ENCODE measurements at places on chromosomes 2 and 18.
A peak's percentile ranks its signal among the peaks of the same experiment; 100 is the strongest.

GRCh38 chr2:96164459-96165184 is 19.4 kb upstream of the DUSP2 start:
- DNase-seq = peak; percentile 55

- no peak for DNase-seq
These were observed 67.7 kb upstream of the L3MBTL4 start for GRCh38 chr18:6482198-6482977.

- peak; percentile 64 for DNase-seq
These were observed 24.9 kb upstream of the YWHAQ start for GRCh38 chr2:9655441-9656269.

- DNase-seq = no peak
These were observed 71.7 kb upstream of the TAF1B start for GRCh38 chr2:9771481-9772017.

GRCh38 chr2:216147172-216148131 is 38.3 kb downstream of the XRCC5 start:
- DNase-seq = no peak

- no peak for DNase-seq
These were observed 268.2 kb downstream of the RPIA start for GRCh38 chr2:88959480-88960204.

- DNase-seq = no peak
These were observed 149.6 kb downstream of the NCKAP5 start for GRCh38 chr2:133418671-133419070.

DNA sequence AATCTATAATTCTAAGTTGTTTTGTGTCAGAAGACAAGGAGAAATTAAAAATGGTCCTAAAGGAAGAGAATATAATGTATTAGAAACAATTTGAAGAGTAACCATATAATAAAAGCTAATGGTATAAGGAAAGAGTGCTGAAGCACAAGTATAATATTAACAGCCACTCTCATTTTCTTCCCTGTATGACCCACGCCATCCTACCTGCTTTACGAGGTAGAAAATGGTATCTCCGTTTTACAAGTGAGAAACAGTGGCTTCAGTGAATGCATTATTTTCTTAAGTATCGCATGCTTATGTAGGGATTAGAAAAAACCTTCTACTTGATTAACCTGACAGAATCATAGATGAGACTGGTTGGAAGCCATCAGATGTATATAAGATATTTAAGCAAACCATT is 266.2 kb downstream of the CCDC102B start:
- no peak for DNase-seq

DNA sequence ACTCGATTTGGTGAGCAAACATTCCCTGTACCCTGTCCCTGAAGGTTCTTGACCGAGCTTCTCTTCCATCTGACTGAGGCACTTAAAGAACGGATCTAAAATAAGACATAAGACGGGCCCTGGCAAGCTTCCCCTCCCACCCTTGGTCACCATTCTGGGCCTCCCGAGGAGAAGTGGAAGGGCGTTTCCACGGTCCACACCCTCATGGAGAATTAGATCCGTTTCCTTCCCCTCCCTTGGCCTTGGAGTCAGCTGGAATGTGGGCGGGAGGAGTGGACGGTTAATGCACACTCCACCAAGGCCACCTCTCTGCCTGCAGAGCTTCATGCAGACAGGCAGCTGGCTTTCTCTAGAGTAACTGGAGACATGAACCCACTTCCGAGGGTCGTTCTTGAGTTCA is 257.3 kb upstream of the APCDD1 start:
- DNase-seq = no peak

- DNase-seq = no peak
These were observed 158.4 kb downstream of the SP3 start for GRCh38 chr2:173806761-173807160.

- DNase-seq = peak; percentile 31
These were observed 34.8 kb downstream of the LBH start for GRCh38 chr2:30266051-30266621.

DNA sequence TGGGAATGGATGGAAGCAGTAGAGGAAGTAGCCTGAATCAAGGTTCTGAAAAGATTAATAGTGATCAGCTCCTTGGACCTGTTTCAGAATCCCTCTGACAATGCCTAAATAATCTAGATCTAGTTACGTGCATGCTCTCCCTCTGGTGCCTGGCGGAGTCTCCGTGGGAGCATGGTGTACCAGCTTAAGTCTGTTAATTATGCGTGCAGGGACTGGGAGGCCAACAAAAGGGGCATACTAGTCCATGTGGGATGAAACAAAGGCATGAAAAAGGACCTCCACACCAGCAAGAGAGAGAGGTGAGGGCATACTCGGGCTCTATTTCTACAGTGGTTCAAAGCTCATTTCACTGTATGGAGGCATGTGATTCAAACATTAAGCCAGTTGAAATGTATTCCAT is 200.3 kb downstream of the DPP4 start:
- DNase-seq = no peak
